ENCODE measurements at places on chromosomes 11 and 22.
A peak's percentile ranks its signal among the peaks of the same experiment; 100 is the strongest.

- no peak for DNase-seq
These were observed 102.2 kb downstream of the BRD1 start for GRCh38 chr22:49725516-49725915.

- no peak for DNase-seq
These were observed 39.3 kb downstream of the NFRKB start for GRCh38 chr11:129856036-129856435.

GRCh38 chr11:4565371-4565770, 16.2 kb upstream of the OR52I2 start:
- DNase-seq = no peak

- peak; percentile 74 for DNase-seq
These were observed 22.6 kb downstream of the APLNR start for GRCh38 chr11:57214494-57214893.

GRCh38 chr11:67022961-67023956, at the start of gene SYT12:
Gene SYT12 (plus strand): TSS chr11:67023134. CDS start chr11:67030145, 7,011 bp downstream.
- DNase-seq = no peak

GRCh38 chr11:132349811-132350733, 979.7 kb downstream of the NTM start:
- DNase-seq = peak; percentile 6

GRCh38 chr11:69400140-69400539, 81.3 kb upstream of the LINC01488 start:
- DNase-seq = no peak

Data from astrocyte of the spinal cord (primary cell).